ENCODE measurements at places on chromosomes 4 and X. TPM values are rescaled to one million over a fixed set of nuclear protein-coding genes. Genes with fewer than 3 reads are reported as not detected.

The PAGE5 gene
- not detected for total RNA-seq

DNA sequence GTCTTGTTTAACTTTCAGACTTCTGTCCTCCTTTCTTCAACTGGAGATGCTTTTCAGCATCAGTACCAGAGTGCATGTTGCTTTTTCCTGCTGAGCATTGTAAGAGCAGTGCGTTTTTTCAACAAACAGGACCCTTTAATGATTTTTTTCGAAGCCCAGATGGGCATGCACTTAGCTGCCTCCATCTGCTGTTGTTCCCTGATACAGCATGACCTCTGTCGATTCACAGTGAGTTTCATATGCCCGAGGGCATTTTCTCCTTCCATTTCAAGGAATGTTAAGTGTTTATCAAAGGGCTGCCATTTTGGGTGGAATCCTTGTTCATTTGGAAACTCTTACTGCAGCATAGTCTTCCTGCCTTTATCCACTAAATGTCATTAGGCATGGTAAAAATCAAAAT is 428.6 kb downstream of the DTHD1 start:
- no peak for DNase-seq

DNA sequence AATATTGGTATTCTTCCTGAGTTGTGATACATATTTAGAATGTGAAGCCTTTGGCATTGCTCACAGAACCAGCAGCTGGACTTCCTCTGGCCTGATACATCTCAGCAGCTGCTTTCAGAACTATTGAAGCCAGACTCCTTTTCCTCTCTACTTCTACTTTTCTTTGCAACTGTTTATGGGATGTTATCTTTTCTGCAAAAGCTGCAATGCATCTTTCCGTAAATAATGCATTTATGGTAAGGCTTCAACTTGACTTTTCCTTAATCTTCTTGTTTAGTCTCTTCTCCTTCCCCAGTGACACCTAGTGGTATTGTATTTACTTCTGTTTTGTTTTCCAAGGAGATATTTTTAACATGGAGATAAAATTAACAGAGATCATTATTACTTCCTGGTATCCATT is 1548.7 kb downstream of the PCDH7 start:
- no peak for DNase-seq

DNA sequence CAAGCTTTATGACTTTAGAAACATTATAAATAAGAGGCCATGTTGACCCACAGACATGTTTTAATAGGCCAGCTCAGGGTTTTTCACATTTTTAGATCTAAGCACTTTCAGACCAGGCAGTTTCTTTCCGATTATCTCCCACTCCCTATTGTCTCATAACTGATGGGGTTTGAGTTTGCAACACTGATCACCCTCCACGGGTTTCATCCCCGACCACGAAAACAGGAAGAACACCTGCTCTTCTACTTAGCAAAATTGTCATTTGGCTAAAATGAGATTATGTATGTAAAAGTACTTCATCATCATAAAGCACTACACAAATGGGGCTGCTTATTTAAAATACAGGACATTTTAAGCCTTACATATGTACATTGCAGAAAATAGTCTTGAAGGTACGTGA is 407.9 kb downstream of the HNRNPD start:
- DNase-seq = no peak

GRCh38 chr4:153265306-153266047 is 61.2 kb downstream of the TRIM2 start:
- DNase-seq = no peak

DNA sequence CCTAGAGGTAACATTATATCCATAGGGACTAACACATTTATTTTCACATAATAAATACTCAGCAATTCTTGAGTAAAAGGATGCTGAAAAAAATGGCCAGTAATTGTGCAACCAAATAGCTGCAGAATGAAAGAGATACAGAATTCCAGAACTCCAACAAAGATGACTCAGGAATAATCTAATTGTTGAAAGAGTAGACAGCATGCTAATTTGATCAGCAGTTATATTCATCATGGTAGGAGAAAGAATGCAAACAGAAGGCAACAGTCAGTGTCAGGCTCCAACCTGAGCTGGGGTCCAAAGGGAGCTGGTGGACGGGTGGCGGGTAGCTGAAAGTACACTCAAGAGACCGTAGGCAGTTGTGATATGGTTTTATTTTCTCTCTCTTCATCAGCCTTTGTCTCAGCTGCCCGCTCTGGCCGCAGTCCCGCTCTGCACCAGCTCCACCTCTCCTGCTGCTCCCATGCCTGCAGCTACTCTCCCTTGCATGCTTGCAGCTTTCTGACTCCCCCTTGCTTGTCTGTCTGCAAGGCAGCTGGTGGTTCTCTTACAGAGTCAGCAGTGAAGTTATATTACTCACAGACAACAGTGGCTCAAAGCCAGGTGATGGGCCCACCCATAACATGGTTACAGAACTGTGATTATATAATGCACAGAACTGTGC is 1150.1 kb downstream of the STIM2 start:
- DNase-seq = no peak

DNA sequence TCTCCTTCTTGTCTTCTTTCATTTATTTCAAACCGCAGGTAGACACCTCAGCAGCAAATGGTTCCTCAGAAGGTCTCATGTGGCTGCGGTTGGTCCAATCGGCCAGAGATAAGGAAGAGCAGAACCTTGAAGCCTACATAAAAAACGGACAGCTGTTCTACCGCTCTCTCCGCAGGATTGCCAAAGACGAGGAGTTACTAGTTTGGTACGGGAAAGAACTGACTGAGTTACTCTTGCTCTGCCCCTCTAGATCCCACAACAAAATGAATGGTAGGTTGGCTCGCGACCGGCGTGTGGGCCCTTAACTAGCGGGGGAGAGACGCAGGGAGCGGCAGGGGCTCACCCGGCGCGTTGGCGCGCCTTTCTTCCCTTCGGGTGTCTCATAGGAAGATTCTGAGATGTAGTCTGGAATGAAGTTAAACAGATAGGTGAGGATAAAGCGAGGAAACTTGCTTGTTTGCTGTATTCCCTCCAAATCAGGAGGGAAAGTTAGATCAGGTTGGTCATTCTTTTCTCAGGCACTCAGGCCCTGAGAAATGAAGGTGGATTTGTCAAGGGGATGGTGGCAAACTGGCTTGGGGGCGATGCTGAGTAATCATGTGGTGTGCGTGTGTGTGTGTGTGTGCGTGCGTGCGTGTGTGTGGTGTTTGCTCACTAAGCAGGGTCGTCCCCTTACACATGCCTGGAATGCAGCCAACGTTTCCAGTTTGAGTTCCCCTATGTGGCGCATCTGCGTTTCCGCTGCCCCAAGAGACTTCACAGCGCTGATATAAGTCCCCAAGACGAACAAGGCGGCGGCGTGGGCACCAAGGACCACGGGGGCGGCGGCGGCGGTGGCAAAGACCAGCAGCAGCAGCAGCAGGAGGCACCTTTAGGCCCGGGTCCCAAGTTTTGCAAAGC is 4.2 kb downstream of the PRDM8 start:
- DNase-seq = no peak

Measured in H9 (cell line).